ENCODE measurements at places on chromosomes 12 and 14.

DNA sequence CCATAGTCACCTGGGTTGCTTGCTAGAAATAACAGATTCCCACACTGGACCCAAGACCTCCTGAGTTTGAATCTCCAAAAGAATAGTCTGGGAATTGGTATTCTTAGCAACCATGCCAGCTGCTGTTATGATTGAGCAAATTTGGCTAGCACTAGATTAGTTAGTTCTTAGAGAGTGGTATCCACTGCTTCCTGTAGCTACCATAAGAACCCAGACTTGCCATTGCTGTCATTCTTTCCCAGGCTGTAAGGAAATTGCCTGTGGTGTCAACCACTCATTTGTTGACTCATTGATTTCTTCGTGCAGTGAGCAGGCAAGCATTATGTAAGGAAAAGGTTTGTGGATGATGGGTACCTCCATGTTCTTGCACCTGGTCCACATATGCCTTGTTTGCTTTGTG lies 201.8 kb upstream of the RGS6 start:
- DNase-seq = no peak

DNA sequence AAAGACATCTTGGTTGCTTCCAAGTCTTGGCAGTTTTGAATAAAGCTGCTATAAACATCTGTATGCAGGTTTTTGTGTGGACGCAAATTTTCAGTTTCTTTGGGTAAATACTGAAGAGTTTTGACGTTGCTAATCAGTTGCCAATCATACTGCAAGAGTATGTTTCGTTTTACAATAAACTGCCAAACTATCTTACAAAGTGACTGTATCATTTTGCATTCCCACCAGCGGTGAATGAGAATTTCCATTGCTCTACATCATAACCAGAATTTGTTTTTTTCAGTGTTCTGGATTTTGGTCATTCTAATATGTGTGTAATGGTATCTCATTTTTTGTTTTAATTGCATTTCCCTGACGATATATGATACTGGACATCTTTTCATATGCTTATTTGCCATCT lies 190.8 kb upstream of the PARP11 start:
- DNase-seq = no peak

- DNase-seq = no peak
Measured at GRCh38 chr12:101885912-101886561, 8.7 kb downstream of the DRAM1 start.

- DNase-seq = no peak
Measured at GRCh38 chr12:44930972-44931600, 55.0 kb upstream of the NELL2 start.

DNA sequence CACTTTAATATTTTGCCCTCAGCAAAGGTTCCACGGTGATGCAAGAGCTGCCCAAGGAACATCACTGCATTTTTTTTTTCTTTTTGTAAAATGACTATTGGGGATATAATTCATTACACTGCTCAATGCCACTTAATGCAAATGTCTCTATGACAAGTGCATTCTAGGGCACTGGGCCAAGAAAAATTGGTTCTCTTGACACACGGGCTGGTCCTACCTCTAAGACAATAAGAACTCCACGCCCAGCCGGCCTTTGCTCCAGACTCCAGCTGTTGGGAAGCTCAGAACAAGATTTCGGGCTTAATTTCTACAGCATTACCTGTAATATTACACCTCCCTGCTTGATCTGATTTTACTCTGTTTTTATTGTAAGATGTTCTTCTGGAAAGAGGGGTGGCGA lies 48.8 kb upstream of the VRK1 start:
- no peak for DNase-seq

GRCh38 chr12:110742096-110742717 lies 484 bp downstream of the PPP1CC start:
- peak; percentile 14 for DNase-seq

DNA sequence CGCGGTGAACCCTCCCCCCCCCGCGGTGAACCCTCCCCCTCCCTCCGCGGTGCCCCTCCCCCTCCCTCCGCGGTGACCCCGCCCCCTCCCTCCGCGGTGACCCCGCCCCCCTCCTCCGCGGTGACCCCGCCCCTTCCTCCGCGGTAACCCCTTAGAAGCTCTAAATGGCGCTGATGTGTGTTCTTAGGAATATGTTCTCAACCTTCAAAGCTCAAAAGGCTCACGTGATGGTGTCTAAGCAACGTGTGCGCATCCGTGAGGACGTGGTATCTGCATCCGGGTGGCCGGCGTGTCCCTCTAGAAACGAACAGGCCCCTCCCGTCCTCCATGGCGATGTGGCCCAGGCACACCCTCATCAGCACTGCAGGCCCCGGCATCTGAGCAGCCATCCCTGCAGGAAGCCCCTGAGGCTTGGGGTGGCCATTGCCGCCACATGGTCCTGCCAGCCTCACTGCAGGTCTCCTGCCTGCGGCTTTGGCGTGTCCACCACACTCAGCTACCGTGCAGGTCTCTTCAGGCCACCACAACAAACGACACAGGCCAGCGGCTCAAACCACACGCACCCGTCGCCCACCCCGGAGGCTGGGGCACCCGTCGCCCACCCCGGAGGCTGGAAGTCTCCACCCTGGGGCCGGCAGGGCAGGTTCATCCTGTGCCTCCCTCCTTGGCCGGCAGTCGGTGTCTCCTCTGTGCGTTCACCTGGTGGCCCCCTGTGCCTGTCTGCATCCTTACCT lies 14.5 kb upstream of the FBRSL1 start:
- DNase-seq = no peak

- no peak for DNase-seq
Measured at GRCh38 chr14:44316647-44317440, 190.2 kb downstream of the FSCB start.

DNA sequence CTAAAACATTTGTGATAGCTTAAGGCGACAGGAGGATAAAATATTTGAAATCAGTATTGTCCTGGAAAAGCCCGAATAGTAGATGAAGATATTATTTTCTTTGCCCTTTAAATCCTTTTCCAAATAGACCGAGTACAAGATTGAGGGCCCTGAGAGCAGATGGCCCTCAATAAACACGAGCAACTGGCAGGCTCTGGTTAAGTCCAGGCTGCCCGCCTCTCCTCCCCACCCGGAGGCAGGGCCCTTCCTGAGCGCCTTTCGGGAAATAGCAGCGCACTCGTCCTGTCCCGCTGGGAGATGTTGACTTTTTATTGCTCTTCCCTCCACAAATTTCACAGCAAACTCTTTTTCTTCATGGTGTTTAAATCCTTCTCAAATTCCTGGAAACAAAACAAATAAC lies 50.8 kb upstream of the MAX start:
- no peak for DNase-seq

DNA sequence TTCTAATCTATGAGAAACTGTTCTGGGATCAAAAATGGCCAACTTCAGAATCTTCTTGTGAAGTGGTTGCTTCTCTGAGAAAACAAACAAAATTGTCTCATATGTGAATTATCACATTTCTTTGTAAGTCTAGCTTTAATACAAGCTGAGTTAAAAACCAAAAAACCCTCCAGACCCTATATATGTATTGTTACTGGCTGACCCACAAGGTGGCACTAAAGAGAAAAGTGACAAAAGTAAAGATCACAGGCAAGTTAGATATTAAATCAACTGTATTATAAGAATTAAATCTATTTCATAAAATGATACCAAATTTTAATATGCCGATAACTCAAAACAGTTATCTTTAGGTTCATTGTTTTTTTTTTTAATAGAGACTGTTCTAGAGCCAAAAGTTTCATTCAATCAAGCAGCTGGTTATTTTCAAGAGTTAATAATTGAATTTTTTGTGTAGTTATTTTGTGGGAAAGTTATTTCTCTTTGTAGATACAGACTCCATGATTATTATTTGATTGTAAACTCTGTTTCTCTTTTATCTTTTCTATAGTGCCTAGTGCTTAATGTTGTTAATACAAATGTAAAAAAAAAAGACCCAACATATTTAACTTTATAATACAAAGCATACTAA lies 7.5 kb upstream of the TRHDE start:
- DNase-seq = no peak

DNA sequence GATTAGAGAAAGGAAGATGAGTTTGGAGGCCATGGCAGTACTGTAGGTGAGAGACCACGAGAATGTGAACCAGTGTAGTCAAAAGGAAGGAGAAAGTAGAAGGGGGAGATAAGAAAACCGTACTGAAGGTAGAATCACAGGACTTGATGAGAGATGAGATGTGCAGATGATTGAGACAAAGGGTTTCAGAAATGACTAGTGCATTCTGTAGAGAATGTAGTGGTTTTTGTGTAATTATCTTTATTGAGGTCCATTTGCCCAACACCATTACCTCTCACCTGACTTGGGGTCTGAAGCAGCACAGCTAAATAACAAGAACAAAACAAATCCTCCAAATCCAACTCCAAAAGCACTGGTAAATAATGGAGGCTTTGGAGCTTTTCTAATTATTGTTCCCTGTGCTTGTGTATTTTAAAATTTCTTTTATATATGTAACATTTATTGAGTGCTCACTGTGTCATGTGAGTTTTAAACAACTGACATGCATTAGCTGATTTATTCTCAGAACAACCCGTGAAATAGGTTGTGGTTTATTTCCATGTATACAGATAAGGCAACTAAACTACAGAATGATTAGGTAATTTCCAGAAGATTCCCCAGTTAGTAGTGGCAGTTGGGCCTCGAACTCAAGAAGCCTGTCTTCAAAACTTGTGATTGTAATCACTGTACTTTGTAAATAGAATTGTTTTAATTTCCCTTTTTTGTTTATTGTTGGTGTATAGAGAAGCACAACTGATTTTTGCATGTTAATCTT lies 390.0 kb downstream of the AEBP2 start:
- no peak for DNase-seq

GRCh38 chr14:96090441-96091148 lies 51.4 kb downstream of the C14orf132 start:
- DNase-seq = no peak

DNA sequence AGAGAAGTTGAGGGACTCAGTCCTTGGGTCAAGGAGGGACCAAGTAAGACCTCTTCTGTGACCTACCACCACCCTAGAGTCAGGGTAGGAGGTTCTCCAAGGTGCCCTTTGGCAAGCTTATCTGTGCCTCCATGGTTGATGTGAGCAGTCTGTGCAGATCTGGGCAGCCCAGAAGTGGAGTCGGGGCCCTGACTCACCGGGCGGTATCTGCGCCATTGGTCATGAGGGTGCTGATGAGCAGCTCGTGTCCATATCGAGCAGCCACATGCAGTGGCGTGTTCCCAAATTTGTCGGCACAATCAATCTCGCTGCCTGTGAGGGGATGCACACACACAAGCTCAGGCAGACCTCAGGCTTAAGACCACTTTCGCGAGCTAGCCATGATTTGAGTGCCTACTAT lies 5.1 kb downstream of the ANKRD52 start:
- DNase-seq = no peak

DNA sequence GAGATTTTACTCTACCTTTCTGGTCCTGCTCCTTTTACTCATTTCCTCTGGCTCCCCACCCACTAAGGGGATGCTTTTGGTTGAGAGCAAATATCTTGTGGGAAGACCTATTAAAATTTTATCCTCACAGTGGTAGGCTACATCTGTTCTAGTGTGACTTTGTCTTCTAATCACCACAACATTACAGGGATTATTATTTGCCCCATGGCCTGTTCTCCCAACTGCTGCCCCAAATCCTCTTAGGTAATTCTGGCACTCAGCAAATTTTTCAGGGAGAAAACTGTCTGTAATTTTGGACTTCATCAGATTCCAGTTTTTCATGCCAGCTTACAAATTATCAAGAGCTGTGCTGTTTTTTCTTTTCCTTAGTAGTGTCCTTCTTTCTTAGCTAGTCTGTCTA lies 172.3 kb downstream of the GPHN start:
- no peak for DNase-seq

DNA sequence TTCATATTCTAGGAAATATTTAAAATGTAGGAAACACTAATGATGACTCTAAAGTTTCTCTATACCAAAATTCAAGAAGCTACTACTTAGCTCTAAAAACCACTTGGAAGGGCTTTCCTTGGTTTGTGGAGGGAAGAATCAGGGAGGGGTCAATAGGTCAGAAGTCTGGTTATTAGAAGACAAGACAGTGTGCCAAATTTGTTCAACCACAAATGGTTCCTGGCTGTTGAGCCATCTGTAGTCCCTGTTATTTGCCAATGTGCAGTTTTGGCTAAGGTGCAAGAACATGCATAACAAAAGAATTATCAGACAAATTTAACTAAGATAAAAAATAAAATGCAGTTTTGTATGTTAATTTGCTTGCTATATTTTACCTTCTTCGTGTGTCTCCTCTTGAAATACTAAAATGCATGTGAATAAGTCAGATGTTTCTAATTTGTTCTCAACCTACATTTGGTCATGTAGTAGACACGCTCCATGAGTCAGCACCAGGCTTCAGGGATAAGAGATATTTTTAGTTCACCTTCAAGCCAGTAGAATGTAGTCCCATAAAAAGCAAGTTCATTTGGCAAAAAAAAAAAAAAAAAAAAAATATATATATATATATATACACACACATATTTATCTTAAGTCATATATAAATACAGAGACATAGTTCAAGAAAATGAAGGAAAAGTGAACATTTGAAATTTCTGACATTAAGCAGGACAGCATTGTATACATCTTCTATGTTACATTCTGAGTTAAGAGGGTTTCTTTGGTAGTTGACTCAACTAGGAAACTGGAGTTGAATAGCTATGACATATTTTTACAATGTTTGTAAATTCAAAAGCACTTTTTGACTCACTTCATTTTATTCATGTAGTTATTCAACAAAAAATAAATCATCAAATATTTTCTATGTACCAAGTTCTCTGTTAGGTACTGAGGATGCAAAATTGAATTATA lies 123.3 kb downstream of the KCNC2 start:
- DNase-seq = no peak

- DNase-seq = no peak
Measured at GRCh38 chr14:97107760-97108159, 310.6 kb downstream of the VRK1 start.

- no peak for DNase-seq
Measured at GRCh38 chr12:75656648-75657047, 145.2 kb upstream of the KRR1 start.

DNA sequence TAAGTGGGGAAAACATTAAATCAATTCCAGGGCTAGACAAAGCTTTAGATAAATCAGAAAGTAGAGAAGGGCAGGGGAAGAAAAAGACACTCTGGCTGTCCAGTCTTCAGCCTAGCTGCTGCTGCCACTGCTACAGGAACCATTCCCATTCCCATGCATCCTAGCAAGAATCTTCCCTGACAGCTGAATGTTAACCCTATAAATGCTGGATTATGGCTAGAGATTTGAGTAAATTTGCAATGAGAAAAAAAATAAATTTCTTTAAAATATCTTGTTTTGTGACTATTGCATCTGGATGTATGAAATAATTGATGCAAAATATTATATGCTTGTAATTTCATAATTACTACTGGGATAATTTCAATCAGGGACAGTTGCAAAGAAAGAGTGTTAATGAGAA lies 15.0 kb upstream of the CDKN3 start:
- no peak for DNase-seq

GRCh38 chr12:120698665-120699064 lies 11.6 kb upstream of the UNC119B start:
- DNase-seq = no peak

GRCh38 chr12:63922474-63922873 lies 78.0 kb downstream of the SRGAP1 start:
- no peak for DNase-seq

GRCh38 chr14:32259368-32260013 lies 56.4 kb upstream of the RNU6-8 start:
- DNase-seq = no peak

Measured in stimulated activated CD4-positive, alpha-beta T cell treated with anti-CD3 and anti-CD28 coated beads, TNF-alpha, amount 100 ng/mL, for 4 hours (primary cell).